ENCODE measurements at places on chromosomes 5 and 9.

DNA sequence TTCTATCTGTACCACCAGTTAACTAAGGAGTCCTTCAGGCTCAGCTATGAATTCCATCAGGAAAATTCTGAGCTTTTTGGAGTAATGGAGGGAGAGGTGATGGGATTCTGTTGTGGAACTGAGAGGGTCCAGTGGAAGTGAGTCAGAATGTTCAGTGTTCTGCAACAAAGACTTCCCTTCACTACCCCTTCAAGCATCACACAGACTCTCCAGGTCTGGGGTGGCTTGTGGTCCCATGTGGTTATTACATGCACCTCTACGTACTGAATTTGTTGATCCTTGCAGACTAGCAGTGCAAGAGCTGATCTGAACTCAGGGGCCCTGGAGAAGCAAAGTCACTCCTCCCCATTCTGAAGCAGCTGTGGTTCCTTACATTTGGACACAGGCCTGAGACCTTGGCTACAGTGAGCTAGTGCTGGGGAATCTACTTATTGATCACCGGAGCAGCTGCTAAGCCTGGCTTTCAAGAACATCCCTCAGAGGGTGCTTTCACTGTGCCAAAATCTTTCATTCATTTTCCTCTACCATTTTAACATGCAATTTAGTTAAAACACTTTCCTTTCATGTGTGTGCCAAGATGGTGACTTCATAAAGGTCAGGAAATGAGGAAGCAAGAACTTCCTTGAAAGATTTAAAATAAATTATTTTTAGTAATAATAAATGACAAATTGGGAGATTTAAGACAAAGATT lies 75.0 kb upstream of the TNC start:
- DNase-seq, result no peak

GRCh38 chr5:159893040-159893695 lies 23.1 kb upstream of the ADRA1B start:
- no peak for DNase-seq

GRCh38 chr5:64331597-64332277 lies 166.1 kb downstream of the RNF180 start:
- DNase-seq, result no peak

DNA sequence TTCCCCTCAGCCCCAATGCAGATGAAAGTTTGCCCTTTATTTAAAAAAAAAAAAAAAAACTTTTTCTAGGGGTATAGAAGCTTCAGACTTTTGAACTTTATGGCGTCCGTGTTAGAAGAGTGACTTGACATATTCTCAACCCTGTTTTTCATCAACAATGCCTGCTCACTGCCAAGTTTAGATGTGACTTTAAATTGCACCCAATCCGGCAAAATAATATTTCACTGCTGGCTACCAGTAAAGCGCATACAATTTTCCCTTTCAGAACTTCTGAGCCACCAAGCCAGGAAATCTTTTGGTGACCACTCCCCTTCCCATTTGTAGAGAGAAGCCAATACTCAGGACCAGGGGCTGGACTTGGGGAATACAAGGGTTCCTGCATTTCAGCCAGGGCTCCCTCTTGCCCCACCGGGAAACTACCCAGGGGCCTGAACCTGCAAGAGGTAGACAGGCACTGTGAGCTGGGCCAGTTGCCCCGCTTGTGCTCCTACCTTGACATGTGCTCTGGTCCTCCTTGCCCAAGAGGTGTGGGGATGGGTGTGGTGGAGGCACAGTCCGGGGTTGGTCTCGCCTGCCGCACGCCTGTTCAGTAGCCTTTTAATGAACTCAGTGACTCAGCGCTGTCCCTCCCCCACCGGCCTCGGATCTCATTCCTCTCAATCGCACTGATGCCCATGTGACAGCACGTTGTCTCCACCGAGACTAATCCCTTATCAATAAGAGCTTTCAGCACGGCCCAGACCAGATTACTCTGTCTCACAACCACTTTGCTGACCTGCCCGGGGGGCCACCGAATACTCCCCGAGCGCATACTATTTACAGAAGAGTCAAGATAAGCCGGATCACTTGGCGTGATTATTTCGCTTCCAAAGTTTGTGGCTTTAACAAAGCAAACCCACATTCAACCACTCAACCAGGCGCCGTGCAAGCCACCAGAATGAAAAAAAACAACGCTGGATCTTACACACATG lies 226.4 kb downstream of the DCP2 start:
- DNase-seq, result no peak

- DNase-seq, result no peak
These were observed 682.8 kb upstream of the WWC1 start for GRCh38 chr5:167608390-167609272.

GRCh38 chr5:142600092-142600491 lies 85.8 kb downstream of the FGF1 start:
- DNase-seq, result no peak

- DNase-seq, result no peak
These were observed 24.4 kb upstream of the ABL1 start for GRCh38 chr9:130810609-130811136.

DNA sequence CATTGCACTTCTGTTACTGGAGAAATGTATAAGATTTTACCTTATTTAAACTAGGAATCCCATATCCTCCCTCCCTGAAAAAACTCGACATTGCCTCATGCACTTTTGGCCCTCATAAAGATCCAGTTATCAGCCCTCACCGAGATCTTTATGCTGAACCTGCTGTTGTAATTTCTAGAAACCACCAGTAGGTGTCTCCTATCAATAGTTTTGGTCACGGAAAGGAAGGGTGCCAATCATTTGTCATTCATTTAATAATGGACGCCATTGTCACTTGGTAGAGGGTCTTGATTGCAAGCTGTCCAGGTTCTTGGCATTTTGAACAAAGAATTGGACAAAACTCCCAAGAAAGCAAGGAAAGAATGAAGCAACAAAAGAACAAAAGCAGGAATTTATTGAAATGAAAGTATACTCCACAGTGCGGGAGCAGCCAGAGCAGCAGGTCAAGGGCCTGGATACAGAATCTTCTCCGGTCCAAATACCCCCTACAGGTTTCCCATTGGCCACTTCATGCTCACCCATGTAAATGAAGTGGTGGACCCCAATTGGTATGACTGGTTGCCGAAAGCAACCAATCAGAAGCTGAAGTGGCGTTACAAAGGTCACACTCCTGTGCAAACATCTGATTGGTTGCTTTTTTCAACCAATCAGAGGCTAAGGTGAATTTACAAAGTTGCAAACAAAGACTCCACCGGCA lies 524.3 kb downstream of the PSAT1 start:
- DNase-seq, result no peak

DNA sequence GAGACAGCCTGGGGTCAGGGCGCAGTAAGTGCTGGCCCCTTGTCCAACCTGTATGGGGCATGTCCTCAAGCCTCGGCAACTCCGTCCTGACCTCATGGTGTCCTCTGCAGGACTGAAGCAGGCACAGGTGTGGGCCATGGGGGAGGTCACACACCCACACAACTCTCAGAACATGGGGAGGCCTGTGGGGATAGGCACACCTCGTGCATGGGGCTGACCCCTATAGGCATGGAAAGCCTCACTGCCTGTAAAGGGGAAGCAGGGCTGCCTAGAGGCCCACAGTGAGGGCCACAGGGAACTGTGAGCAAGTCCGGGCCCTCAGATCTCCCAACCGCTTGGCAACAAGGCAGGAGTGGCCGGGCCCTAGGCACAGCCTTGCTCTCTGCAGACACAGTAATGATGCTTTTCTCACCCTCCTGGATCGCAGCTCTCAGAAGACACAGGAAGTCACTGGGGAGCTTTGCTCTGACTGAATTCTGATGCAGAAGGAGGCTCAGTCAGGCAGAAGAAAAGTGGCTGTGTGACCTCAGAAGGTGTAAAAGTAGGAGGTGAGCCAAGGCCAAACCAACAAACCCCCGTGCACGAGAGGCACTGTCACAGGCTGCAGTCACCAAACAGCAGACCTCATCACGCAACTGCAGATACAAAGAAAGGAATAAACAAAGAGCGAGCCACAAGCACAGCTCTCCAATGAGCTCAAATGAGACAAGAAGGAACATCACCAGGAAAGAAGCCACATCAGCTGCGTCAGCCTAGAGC lies 5.4 kb downstream of the IPPK start:
- DNase-seq, result no peak

DNA sequence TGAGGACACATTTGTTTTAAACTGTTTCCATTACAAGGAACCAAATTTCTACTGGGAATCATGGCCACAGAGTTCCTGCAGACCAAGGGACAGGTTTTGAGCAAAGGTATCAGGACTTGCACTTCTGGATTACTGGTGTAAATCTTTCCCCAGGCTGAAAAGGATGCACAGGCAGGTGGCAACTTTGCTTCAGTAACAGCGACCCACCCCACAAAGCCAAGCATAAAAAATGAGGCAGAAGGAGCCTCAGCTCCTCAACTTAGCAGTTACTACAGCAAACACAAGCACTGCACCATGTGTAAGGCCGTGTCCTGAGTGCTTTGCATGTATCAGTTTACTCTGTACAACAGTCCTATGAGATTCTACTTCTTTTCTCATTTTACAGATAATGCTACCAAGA lies 251.9 kb downstream of the EBF1 start:
- DNase-seq, result no peak

DNA sequence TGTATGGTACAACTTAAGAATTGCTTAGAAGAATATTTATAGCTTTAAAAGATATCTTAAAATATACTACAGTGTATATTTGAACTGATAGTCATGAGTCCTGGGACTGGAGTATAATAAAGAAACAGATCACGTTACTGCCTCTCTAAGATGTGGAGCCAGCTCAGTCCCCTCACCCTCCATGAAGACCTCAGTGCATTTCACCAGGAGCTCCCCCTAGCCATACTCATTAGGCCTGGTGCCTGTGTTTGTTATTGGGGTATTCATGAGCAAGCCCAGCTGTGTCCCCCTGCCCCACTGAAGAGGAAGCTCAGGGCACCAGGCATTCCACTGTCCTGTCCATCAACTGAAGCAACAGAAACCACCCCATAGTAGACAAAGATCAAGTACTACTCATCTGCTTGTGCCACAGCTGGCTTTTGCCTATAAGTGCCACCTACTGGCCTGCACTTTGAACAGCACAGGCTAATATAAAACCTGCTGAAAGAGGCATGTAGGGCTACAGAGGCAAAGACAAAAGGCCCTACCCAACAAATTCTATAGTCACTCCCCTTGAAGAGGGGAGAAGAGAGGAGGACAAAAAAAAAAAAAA lies 850.2 kb upstream of the NUDT12 start:
- DNase-seq, result no peak

DNA sequence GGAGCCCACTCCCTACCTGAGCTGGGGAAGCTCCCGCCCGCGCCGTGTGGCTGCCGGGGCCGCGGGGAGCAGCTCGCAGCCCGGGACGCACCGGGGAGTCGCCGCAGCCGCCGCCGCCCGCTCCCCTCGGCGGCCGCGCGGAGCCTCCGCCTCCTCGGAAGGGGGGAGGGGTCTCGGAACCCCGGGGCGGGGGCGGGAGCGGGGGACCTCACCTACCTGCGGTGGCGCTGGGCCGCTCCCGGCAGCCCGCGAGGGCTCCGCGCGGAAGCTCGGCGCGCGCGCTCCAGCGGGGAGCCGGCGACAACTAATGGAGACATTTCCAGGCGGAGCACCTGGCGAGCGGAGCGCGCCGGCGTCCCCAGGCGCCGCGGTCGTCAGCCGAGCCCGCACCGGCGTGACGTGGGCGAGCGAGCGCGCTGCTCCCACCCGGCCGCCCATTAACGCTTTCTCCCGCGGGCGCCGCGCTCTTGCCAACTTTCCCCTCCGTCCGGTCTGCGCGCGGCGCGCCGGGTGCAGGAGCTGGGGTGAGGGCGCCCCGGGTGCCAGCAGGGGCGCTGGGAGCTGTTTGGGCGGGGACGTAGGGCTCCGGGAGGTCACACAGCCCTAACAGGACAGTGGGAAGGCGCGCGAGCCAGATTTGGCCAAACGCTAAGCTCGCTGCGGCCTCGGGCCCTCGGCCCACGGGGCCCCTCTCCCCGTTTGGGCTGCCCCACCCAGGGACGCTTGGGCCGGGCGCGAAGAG lies 4.3 kb upstream of the IRX4 start:
- DNase-seq, result no peak

DNA sequence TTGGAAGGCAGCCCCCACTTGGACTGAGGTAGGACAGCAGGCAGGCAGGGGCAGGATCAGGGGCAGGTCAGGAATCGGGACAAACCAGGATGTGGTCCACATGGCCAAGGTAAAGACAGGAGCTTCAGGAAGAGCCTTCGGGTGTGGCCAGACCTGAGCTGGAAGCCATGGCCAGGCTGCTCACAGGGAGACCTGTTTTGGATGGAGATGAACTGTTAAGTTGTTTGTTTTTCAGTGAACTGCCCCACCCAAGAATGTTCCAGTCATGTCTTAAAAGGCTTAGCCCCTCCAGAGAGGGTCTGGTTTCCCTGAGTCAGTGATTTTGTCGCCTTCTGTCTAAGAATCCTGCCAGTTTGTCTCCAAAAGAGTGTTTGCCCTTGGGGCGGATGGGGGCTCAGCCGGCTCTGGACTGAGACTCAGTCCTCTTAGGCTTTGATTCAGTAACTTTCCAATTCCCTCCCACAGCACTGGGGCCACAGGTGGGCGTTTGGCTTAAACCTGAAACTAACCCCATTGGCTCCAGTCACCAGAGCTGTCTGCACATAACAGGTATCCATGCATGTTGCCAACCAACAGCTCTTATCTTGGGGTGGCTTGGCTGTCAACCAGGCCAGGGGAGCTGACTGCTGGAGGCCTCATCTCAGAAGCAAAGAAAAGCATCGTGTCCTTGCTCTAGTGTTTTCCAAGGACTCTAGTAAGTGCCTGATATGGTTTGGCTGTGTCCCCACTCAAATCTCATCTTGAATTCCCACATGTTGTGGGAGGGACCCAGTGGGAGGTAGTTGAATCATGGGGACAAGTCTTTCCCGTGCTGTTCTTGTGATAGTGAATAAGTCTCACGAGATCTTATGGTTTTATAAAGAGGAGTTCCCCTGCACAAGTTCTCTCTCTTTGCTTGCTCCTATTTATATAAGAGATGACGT lies 11.3 kb upstream of the ANKH start:
- DNase-seq, result no peak

DNA sequence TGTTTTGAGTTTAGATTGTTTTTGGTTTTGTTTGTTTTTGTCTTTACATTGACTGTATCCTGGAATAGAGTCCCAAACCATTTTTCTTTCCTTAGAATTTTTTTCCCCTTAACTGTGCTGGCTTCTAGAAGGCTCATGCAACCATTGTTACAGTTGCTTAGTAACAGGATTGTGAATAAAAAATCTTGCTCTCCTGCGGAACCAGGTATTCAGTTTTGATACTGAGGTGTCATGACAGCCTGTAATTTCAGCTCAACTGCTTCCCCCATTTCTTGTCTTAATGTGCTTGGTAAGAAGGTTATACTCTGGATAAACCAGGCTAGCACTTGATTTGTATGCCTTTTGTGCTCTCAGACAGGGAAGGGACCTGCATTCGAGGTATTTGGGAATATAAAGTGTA lies 42.1 kb downstream of the FOCAD start:
- DNase-seq, result no peak

GRCh38 chr5:157520911-157521703 lies 54.5 kb downstream of the ADAM19 start:
- no peak for DNase-seq

GRCh38 chr9:71858812-71859211 lies 52.2 kb downstream of the ABHD17B start:
- no peak for DNase-seq
